ENCODE measurements at places on chromosomes 13 and 19.

GRCh38 chr13:94933936-94934335, 221.6 kb upstream of the SOX21 start:
- DNase-seq: no peak

- DNase-seq: no peak
Measured at GRCh38 chr13:32951580-32951979, 64.6 kb upstream of the KL start.

DNA sequence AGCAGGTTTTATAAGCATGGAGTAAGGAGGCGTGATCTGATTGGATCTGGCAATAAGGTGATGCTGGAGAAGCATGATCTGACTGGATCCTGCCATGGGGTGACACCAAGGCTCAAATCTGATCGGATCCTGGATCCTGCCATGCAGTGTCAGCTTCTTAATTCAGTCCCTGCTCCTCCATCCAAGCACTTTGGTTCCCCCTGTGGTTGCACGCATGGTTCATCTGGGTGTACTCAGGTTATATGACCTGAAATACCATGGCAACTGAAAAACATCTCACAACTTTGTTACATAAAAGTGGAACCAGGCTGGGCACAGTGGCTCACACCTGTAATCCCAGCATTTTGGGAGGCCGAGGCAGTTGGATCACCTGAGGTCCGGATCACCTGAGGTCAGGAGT, 17.6 kb upstream of the KLK4 start:
- DNase-seq: no peak

DNA sequence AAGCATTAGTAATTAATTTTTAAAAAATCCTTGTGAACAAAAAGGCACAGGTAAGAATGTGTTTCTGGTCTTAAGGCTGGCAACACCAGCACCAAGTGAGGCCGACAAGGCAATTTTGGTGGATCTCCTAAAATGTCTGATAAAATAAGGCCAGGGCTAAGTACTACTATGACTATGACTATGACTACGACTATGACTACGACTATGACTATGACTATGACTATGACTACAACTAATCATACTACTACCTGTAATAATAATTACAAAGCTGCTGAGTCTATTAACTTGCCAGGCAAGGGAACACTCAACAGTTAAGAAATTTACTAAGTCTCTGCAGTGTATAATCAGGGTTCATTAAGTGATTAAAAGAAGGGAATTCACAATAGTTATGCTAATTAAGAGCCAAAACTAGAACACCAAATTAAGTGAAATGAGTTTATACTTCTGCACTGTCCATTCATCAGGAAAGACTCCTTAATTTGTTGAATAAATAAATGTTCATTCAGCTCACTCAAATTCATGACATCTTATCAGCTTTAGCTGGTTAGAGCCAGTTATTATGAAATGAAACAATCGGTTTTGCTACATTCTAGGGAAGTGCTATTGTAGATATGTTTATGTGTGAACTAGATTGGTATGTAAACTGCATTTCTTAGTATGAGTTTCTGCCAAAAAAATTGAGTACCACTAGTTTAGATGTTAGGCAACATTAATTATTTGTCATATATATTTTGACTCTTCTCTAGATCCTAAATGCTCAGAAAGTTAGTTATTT, 1626.2 kb upstream of the PCDH20 start:
- no peak for DNase-seq

DNA sequence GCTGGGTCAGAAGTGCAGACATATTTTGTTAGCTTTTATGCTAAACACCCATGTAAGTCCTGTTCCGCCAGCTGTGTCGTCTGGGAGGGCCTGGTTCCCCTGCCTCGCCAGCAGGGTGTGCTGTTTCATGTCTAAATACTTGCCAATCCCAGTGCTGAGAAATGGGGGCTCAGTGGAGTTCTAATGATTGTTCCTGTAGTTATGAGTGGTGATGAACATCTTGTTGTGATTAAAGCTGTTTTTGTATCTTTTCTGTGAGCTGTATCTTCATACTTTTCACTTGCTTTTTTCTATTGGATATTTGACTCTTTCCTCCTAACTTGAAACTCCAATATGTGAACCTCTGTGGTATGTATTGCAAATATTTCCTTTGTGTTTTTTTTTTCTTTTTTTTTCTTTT, 32.7 kb downstream of the KDM4B start:
- no peak for DNase-seq

GRCh38 chr13:48000559-48001113, 437 bp downstream of the SUCLA2 start:
- DNase-seq: no peak

- DNase-seq: no peak
Measured at GRCh38 chr19:29268721-29269393, 55.9 kb upstream of the UQCRFS1 start.

- peak; percentile 63 for DNase-seq
Measured at GRCh38 chr19:41811036-41811435, 14.6 kb downstream of the CEACAM3 start.

- DNase-seq: no peak
Measured at GRCh38 chr13:106286811-106287210, 248.7 kb downstream of the EFNB2 start.

- no peak for DNase-seq
Measured at GRCh38 chr13:67200183-67200582, 30.0 kb downstream of the PCDH9 start.

Data from KG1 (cell line).